ENCODE measurements at places on chromosomes 13 and 19.

- no peak for DNase-seq
Measured at GRCh38 chr13:20356444-20356843, 124.3 kb upstream of the GJB6 start.

- no peak for DNase-seq
Measured at GRCh38 chr19:3375221-3376090, 9.1 kb downstream of the NFIC start.

DNA sequence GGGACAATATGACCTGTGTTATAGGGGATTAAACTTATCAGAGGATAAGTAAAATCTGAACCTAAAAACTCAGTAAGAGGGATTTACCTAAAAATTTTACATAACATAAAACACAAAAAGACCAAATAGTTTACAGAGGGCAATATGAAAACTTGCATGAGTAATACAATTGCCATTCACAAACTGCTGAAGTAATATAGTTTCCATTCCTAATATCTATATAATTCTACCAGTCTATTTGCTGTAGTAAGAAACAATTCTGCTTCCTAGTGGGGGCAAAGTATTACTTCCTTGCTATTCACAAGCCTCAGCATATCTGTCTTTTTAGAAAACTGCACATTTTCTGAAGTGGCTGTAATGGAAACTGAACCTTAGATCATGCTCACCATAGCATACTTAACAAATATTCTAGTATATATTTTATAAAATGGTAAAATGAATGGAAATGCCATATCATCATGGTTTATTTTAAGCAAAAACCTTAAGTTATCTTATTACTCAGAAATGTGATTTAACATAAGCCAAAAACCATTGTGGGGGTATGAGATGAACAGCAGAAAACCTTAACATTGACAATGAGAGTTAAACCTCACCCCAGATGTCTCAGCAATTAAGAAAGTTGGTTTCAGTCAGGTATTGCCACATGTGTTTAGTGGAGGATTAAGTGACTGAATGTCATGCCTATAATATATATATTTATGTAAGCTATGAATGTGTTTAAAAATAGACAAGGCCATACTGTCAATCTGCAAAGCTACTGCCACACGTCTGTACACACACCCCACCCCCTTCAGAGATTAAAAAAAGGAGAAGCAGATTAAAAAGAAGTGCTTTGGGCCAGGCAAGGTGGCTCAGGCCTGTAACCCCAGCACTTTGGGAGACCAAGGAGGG, 136.8 kb downstream of the MIPEP start:
- DNase-seq = no peak

DNA sequence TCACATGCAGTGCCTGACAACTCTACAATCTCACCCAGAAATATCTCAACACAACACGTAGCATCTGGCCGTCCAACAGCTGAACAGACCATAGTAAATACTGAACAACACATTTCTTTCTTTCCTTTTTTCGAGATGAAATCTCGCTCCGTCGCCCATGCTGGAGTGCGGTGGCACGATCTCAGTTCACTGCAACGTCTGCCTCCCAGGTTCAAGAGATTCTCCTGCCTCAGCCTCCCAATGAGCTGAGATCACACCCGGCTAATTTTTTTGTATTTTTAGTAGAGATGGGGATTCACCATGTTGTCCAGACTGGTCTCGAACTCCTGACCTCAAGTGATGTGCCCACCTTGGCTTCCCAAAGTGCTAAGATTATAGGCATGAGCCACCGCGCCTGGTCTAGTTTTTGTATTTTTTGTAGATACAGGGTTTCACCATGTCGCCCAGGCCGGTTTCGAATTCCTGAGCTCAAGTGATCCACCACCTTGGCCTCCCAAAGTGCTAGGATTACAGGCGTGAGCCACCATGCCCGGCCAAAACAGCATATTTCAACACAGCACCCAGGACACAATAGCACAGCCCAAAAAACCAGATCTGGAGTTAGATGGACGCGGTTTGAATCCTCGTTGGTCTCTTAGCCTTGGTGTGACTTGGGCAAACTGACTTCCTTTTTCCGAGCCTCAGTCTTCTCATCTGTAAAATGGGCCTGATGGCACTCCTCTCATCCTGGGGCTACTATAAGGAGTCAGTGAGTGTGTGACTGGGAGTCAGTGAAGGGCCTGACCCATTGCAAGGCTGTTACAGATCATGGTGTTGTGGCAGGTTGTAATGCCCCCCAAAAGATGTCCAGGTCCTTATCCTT, 22.6 kb downstream of the CYP2A6 start:
- DNase-seq = no peak

DNA sequence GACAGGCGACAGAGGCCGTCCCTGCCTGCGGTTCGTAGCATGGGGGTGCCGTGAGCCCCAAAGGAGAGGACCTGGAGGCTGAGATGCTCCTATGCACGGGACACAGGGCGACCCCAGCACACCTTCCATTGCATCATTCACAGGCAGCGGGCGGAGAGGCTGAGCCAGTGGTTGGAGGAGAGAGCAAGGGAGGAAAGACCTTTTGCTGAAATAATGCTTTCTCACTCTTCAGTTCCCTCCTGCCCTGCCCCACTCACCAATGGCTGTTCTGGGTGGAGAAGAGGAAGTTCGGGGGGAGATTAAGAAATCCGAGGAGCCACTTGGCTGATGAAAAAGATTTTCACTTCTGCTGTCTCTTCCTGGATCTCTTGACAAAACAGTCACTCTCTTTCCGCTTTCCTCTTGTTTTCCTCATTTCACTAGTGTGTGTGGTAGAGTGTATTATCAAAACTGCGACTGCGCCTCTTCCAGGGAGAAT, at the start of gene NLRP12:
TSS of gene NLRP12 (minus strand) at position 181 of the 478 bp plus-strand sequence. CDS start at position 41, 140 bp downstream.
- DNase-seq = no peak

DNA sequence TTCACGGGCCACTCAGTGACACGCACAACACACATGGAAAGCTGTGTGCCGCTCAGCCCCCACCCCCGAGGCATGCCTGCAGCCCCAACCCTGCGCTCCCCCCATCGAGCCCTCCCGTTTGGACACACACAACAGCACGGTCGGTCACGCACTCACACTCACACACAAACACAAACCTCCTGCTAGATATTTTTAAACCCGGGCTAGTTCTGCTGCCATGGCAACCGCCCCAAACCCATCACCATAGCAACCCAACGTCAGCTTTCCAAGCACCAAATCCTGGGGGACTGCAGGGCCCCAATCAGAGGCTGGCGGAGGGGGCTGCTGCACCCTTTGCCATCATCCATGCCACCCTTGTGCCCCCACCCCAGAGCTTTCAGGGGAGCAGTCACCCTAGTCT, 2.5 kb upstream of the NOVA2 start:
- DNase-seq = no peak

- no peak for DNase-seq
Measured at GRCh38 chr19:47187797-47188196, 43.2 kb downstream of the BBC3 start.

GRCh38 chr13:35814605-35815011, 316.6 kb downstream of the DCLK1 start:
- no peak for DNase-seq

DNA sequence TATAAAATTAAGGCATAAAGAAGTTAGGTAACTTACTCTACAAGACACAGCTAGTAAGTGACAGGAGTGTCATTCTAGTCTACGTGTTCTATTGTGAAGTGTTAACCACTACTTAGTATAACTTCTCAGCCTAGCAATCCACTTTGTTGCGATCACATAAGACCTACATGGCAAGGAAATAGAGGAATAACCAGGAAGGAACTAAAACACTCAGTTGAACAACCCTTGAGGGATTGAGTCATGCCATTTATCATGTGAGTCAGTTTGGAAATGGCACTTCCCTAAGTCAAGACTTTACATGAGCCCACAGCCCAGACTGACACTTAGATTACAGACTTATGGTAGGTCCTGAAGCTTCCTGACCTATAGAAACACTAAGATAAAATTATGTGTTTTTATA, 279.5 kb upstream of the PCDH20 start:
- no peak for DNase-seq

- DNase-seq = no peak
Measured at GRCh38 chr13:21518617-21519144, 59.6 kb upstream of the ZDHHC20 start.

- no peak for DNase-seq
Measured at GRCh38 chr13:49417161-49417560, 26.7 kb downstream of the CAB39L start.

DNA sequence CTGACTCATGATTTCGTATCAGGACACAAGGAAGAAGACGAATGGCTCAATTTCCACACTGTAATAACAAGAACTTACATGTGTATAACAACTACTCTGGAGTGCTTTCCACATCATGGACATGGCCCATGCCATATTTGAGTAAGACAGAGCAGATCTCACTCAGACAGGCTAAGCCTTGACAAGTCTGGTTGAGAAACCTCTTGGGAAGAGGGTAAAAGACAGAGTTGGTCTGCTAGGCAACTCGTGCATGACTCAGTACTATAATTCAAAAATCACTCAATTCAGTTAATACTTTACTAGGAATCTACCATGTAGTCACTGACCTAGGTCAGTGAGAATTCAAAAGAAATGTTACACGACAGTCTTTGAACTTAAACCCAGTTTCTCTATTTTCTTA, 5.7 kb upstream of the THSD1 start:
- DNase-seq = no peak

DNA sequence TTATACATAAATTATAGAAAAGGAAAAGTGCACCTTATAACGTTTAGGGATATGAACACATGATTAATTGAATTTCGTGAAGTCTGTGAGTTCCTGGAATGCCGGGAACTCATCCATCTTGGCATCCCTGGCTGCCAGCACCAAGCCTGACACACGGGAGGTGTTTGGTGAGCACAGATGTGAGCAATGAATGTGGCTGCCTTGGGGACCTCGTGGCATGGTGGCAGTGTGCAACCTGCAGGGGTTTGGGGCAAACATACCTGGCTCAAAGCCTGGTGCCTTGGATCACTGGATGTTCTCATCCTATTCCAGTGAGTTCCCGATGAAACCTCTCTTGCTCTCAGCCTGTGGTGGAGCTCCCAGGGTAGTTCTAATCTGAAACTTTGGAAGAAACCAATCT, 10.4 kb upstream of the MAP2K2 start:
- no peak for DNase-seq

- no peak for DNase-seq
Measured at GRCh38 chr19:56597696-56598095, 2.6 kb downstream of the ZNF71 start.

DNA sequence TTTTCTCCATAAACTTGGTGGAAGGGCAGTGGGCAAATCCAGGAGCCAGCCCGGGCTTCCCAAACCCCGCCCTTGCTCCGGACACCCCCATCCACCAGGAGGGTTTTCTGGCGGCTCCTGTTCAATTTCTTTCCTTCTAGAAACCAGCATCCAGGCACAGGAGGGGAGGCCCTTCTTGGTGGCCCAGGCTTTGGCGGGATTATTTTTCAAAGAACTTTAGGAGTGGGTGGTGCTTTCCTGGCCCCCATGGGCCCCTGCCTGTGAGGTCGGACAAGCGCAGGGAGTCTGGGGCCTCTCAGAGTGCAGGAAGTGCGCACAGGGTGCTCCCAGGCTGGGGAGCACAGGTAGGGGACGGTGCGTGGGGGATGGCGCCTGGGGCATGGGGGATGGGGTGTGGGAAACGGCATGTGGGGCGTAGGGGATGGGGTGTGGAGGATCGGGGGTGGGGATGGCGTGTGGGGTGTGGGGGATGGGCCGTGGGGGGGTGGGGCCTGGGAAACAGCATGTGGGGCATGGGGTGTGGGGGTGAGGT, 396 bp downstream of the F7 start:
- no peak for DNase-seq

Data from stimulated activated CD8-positive, alpha-beta memory T cell treated with anti-CD3 and anti-CD28 coated beads, Interleukin-7, amount 100 ng/mL, for 1 hour (primary cell).